Stimulated activated naive B cell treated with anti-CD40 and anti-IgM and Interleukin-4, amounts not matched to agents 10 μg/mL and 1 μg/mL and 100 μg/mL, for 72 hours (primary cell): ENCODE measurements at places on chromosomes 6 and 20.

DNA sequence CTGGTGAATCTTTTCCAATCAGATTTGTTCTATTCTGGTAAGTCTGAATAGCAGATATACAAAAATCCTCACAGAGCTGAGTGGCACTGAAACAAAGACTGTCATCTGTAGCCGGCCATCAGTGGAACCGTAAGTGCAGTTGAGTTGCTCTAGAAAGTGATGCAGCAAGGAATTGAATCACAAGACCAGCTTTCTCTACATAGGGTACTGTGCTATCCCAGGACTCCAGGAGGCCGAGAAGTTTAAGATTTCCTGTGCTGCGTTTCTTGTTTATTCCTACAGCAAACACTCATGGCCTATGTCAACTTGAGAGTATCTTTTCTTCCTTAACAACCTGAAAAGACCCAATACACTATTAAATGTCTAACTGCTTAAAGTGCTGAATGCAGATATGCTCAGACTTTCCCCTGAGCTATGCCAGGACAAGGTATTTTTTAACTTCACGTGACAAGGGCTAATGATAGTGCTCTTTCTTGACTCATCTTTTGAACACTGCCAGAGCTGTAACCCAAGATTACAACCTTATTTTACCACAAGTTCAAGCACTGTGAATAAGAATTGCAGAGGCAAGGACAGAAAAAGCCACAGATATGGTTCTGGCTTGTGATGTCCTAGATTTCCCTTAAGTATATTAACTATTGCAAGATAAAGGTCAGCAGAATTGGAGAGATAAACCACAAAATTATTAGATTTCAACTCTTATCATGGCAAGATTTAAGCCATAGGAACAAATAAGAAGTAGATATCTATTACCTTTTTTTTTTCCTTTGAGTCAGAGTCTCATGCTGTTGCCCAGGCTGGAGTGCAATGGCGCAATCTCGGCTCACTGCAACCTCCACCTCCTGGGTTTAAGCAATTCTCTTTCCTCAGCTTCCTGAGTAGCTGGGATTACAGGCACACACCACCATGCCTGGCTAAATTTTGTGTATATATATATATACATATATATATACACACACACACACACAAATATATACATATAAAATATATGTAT, 71.6 kb downstream of the GJA1 start:
- no peak for DNase-seq

GRCh38 chr20:19659448-19659847, 98.6 kb upstream of the RIN2 start:
- peak; percentile 42 for DNase-seq

DNA sequence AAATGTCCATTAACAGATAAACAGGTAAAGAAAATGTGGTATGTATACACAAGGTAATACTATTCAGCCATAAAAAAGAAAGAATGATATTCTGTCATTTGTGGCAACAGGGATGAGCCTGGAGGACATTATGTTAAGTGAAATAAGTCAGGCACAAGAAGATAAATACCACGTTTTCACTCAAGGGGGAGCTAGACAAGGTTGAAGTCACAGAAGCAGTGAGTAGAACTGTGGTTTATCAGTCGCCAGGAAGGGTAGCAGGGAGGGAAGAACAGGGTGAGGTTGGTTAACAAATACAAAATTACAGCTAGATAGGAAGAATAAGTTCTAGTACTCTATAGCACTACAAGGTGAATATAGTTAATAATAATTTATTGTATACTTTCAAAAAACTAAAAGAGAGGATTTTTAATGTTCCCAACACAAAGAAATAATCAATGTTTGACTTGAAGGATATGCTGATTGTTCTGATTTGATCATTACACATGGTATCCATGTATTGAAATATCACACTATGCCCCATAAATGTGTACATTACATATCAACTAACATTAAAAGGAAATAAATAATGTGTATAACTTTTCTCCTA, 21.1 kb downstream of the RTN4IP1 start:
- peak; percentile 28 for DNase-seq

- no peak for DNase-seq
Measured at GRCh38 chr6:15357782-15358181, 111.9 kb downstream of the JARID2 start.

- no peak for DNase-seq
Measured at GRCh38 chr6:151032034-151032433, 166.5 kb downstream of the MTHFD1L start.

DNA sequence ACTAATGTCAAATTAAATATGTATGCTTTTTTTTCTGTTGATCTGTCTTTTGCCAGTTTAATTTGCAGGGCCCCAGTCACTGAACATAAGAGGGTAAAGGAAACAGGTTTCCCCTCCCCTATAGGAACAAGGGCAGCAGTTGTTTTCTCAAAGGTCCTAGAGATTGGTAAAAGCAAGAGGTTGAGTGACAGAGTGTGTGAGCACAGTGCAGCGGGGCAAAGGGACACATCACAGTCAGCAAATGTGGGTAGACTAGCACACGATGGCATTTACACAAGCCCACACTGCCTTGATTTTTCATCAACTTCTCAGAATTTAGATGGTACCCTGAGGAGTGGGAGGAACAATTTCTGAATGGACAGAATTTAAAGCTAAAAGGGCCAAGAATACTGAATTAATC, 138.7 kb upstream of the MYLIP start:
- no peak for DNase-seq

- DNase-seq = no peak
Measured at GRCh38 chr6:11288065-11288464, 55.6 kb upstream of the NEDD9 start.
